ENCODE measurements at places on chromosomes 11 and 22.

DNA sequence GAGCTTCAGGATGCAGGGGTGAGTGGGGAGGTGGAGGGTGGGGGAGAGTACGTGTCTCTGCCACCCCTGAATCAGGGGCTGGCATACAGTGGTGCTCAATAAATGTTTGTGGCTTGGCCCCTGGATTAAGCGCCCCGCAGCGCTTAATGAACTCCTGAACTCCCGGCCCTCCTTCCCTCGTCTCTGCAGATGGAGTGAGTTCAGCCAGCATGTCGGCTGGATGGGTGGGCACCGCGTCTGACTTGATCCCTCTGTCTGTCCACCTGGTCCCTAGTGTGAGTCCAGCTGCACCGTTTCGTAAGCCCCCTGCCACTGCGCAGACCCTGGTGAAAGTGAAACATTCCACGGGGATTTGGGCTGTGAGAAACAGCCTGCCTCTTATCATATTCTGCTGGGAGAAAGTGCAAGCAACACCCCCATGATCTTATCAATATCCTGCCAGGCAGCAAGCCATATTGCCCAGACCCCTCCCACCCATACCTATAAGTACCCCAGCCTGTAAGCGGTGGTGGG lies 12.0 kb upstream of the MRGPRD start:
- no peak for DNase-seq

- DNase-seq, result no peak
Measured at GRCh38 chr11:75743711-75744563, 24.6 kb upstream of the DGAT2 start.

DNA sequence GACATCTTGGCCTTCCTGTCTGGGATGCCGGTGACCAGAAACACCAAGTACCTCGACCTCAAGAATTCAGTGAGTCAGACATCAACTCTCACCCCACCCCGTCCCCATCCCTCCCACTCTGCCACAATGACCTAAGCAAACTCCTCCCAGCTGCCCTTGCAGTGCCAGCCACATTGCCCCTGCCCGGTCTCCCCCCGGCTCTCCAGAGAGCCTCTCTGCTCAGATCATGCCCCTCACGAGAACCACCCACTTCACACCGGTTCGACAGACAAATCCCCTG lies 23.6 kb upstream of the MYRF start:
- DNase-seq, result no peak

- no peak for DNase-seq
Measured at GRCh38 chr22:30867746-30868662, 100.6 kb downstream of the MORC2 start.

DNA sequence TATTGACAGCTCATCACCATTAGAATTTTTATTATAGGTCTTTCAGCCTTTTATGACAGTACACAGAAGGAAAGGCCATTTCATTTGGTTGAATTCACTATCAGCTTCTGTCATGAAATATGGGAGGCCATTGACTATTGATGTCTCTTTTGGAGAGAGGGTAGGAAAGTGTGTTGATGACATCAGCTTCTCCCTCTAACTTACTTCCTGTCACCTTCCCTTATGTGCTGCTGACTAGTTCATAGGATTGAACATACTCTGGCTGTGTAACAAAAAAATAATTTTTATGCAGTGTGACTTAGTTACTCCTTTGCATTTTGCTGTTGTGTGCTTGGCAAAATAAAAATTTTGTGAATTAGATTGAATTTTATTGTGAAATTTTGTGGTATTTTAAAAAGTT lies 769.2 kb downstream of the METTL15 start:
- no peak for DNase-seq

- DNase-seq, result no peak
Measured at GRCh38 chr11:113296447-113297205, 17.8 kb upstream of the TTC12 start.

DNA sequence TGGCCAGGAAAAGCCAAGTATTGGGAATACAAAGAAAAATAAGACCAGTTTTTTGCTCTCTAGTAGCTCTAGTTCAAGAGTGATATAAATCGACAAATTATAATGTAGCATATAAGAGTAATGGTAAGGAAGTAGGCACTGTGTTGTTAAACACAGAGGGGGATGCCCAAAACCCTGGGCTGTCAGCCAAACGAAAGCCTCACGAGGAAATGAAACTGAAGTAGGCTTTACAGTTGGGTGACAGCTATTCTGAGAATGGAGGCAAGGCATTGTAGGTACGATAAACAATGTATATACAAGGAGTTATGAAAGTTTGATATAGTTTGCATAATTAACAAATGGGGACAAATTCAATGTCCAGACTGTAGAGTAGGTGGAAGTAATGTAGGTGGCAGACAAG lies 176.4 kb downstream of the FAM181B start:
- DNase-seq, result no peak

GRCh38 chr11:119029069-119029339 lies 1.7 kb downstream of the SLC37A4 start:
- DNase-seq, result no peak

DNA sequence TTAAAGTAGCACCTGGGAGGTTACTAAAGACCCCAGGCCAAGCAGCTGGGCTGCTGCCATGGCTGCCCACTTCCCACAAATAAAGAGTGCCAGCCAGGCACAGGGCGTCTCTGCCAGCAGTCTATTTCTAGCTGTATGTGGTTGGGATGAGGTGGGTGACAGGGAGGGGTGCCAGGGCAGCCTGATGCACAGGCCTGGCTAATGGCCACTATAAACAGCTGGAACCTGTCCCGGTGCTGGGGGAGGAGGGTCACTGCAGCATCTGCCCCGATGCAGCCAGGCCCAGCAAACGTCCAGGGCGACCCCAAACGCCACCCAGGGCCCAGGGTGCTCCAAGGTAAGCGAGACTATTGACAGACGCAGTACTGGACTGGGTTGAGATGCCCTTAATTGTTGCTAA lies 37.4 kb downstream of the SCUBE1 start:
- DNase-seq, result no peak

- no peak for DNase-seq
Measured at GRCh38 chr11:44916331-44916730, 34.4 kb downstream of the TP53I11 start.

- DNase-seq, result no peak
Measured at GRCh38 chr11:83502041-83502440, 215.9 kb upstream of the CCDC90B start.

DNA sequence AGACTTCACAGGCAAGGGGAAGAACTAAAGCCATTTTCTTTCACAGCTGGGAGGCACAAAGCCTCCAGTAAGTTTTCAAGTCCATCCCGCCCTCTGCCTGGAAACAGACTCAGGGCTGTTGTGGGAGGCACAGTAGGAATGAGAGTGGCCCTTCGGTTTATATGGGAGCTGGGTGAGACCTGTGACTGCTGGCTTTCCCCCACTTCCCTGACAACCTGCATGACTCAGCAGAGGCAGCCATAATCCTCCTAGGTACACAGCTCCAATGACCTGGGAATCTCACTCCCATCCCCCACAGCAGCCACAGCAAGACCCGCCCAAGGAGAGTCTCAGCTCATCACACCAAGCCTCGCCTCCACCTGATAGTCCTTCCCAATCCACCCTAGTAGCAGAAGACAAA lies 12.1 kb upstream of the TMEM45B start:
- DNase-seq, result no peak

- DNase-seq, result no peak
Measured at GRCh38 chr11:60378354-60378753, at the start of gene MS4A7. TSS of gene MS4A7 (plus strand) at chr11:60378532. CDS start at chr11:60383142, 4,610 bp downstream.

DNA sequence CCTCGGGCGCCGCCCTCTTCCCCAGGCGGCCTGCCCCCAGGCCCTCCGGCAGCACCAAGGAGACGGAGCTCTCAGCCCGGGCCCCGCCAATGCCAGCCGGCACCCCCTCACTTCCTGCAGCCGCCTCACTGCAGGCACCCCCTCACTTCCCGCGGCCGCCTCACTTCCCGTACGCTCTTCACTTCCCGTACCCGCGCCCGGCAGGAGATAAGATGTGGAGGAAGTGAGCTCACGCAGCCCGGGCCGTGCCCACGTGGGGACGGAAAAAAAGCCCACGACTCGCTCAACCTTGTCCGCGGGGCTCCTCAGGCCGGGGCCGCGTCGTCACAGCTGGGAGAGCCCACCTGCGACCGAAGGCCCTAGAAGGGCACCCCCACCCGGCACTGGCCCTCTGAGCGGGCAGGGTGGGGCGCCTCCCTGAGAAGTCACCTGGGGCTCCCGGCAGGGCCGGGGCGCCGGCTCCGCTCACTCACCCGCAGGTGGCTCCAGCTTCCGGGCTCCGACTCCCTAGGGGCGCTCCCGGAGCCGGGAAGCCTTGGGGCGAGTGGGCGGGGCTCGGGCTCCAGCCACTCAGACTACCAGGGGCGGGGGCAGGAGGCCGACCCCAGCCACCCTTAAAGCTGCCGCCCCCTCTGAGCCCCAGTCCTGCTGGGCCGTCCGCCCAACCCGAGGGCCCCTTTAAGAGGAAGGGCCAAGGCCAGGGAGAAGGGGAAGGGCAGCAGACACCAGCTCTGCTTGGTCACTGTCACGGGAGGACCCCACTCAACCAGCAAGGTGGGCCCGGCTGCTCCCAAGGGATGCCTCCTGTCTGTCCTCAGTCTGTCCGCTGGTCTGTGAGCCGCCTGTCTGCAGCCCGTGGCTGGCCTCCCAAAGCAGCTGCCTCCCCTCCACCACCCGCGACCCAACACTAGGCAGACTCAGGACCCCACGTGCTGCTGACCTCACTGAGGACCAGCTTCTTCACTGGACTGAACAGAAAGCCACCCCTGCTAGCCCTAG lies 31.4 kb downstream of the PISD start:
- peak; percentile 72 for DNase-seq

- DNase-seq, result no peak
Measured at GRCh38 chr11:130023204-130023603, 20.6 kb upstream of the PRDM10 start.

GRCh38 chr11:76660533-76661305 lies 9.8 kb downstream of the LRRC32 start:
- no peak for DNase-seq

GRCh38 chr11:108606495-108607160 lies 13.1 kb upstream of the EXPH5 start:
- no peak for DNase-seq

GRCh38 chr11:59273373-59273841 lies 60.7 kb upstream of the MPEG1 start:
- DNase-seq, result no peak

DNA sequence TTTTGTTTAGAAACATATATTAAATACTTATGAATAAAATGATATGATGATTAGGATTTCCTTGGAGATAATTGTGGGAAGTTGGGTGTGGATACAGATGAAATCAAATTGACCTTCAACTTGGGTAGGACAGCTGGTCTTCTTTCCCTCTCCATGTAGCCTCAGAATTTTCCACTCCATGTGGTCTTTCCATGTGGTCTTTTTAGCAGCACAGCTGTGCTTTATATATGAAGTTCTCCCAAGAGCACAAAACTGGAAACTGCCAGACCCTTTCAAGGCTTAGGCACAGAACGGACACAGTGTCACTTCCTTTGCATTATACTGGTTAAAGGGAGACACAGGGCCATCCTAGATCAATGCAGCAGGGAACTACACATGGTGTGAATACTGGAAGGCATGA lies 28.6 kb downstream of the FAM76B start:
- no peak for DNase-seq

GRCh38 chr11:97354026-97354425 lies 964.2 kb downstream of the JRKL start:
- no peak for DNase-seq

DNA sequence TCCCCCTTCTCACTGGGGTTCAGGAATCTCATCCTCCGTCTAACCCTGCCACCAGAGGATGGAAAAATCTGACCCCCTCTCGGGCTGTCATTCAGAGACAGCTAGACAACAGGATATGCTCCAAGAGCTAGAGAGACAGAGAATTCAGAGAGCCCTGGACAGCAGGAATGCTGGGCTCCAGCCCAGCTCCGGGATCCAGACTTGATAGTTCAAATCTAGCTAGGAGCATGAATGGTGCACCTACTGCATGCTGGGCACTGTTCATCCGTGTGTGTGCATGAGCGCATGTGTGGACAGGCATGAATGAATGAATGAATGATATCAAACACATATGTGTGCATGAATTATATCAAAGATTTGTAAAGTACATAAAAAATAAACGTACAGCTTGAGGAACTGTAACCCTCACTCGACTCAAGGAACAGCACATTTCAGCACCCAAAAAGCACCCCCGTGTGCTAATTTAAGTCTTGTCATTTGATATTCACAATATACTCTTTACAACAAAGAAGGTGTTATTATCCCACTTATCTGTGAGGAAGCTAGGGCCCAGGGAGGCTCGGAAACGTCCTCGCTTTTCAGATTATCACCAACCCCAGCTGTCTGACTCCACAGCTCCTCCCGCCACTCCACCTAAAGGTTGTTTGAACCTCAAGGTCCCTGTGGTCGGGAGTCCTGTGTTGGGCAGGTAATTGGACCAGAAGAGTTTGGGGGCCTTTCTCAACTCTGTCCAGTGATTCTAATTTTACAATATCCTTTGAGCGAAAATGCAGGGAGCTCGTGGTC lies 640 bp upstream of the VSIG10L2 start:
- DNase-seq, result no peak

DNA sequence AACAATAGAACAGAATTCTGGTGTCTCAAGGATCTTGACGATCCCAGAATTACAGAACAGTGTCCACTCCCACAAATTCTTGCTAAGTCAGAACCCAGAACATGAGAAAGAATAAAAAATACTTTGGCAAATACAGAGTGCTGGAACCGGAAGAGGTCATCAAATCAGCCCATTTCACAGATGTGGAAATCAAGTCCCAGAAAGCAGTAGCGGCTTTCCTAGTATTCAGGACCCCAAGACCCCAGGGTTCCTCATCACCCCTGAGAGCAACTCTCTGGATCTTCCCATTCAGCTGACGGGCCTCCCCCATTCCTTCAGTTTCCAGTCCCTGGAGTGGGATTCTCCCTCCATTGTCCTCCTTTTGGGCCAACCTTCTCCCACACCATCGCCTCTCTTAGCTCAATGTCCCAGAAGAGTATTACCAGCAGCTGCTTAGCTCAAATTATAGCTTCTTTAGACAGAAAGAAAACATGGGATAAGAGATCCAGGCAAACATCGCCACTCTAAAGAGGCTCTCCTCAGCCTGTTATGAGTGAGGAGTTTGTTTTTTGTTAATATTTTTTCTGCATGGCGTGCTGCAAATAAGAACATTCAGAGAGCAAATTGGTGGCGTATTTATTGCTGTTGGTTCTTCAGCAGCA lies 268.3 kb downstream of the MN1 start:
- DNase-seq, result no peak

GRCh38 chr11:15213471-15214231 lies 98.9 kb downstream of the INSC start:
- no peak for DNase-seq

DNA sequence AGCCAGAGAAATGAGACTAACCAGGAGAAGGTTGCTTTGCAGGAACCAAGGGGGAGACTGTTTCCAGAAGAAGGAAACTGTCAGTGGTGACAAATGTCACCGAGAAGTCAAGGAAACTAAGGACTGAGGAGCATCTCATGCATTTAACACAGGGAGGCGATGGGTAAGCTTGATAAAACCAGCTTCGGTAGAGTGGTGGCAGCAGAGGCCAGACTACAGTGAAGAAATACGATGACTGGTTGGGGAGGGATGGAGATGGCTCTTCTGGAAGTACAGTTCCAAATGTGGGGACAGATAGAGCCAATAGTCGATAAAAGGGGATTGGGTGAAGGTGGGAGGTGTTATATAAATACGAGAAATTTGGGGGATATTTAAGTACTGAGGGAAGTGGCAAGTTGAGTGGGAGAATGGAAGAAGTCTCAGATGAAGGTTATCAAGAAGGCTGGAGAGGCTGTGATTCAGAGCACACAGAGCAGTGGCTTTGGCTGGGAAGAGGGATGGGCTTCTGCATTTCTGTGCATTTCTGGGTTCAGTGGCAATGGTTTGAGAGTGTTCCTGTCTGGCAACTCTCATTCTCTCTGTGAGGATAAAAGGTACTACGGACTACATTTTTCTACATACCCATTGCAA lies 29.2 kb downstream of the SC5D start:
- no peak for DNase-seq

All from stimulated activated CD8-positive, alpha-beta memory T cell treated with anti-CD3 and anti-CD28 coated beads, Interleukin-15, amount 100 ng/mL, for 24 hours (primary cell).